Activated naive CD4-positive, alpha-beta T cell treated with anti-CD3 and anti-CD28 coated beads, Interleukin-2, amount 10 ng/mL, durations not matched to agents 7 days and 5 days (primary cell): ENCODE measurements at places on chromosomes 13 and 19.

- DNase-seq: no peak
Observed at GRCh38 chr13:46663206-46664037, 110.5 kb downstream of the LRCH1 start.

DNA sequence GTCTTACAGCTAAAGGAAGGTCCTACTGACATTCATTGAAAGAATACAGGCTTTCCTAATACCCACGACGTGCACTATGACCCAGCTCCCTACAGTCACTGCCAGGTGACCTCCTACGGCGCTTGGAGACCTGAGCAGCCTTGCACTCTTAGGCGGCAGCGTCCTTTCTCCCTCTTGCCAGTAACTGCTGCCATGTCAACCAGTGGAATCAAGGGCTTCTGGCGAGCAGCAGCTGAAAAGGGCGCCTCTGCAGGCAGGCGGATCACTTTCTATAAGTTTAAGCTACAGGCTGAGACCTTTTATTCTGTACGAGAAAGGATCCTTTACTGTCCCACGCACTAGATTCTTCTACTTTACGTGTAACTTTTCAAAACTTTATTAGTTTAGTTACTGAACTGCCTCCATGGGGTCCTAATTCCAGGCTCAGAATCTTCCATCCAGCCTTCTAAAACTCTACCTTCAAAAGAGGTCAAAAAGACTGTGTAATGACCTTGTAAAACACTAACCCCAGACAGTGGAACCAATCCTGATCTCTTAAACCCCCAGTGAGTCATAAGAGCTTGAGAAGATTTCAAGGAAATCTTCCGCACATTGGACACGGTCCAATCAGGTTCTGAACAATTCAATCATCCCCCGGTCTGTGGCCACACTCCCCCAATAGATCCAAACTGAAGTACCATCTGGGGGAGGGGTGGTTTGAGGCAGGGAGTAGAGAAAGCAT lies 1.9 kb downstream of the KCTD12 start:
- peak; percentile 29 for DNase-seq

DNA sequence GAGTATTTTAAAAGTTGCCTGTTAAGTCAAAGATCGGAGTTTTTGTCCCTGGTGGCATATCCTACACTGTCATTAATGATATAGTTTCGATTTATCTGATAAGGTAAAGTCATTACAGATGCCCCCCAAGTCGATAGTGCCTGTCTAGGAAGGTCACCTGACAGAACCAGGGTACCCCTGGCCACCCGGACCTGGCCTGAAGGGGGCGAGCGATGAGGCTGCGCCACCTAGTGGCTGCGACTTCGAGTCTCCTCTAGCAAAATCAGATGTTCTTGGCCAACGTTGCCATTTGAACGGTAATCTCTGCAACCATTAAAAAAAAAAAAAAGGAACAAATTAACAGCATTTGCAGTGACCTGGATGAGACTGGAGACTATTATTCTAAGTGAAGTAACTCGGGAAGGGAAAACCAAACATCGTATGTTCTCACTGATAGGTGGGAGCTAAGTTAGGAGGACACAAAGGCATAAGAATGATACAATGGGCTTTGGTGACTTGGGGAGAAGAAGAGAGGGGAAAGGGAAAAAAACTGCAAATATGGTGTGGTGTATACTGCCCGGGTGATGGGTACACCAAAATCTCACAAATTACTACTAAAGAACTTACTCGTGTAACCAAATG lies 565.1 kb downstream of the LIG4 start:
- DNase-seq: peak; percentile 38

GRCh38 chr19:48512504-48513288 lies 1.1 kb upstream of the LMTK3 start:
- no peak for DNase-seq

DNA sequence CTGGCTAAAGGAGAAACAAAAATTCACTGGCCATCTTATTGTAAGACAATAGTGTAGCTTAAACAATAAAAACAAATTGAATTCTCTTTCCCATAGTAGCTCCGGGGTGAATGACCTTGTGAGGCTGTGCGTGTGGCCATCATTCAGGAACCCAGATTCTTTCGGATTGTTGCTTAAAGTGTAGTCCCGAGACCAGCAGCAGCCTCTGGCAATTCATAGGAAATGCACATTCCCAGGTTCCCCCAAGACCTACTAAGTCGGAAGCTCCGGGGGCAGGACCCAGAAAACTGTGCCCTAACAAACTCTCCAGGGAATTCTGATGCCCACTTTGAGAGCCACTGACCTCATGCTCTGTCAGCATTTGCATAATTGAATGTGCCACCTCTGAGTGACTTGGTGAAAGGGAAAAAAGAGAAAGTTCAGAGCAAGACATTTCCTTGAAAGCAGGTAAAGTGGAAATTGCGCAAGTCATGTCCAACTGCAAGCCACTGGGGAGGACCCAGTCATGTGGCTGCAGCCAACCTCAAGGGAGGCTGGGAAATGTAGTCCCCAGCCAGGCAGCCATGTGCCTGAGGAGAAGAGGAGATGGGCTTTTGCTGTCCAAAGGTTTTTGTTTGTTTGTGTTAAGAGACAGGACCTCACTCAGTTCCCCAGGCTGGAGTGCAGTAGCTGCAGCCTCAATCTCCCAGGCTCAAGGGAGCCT lies 50.7 kb upstream of the PNMA8B start:
- DNase-seq: peak; percentile 52

DNA sequence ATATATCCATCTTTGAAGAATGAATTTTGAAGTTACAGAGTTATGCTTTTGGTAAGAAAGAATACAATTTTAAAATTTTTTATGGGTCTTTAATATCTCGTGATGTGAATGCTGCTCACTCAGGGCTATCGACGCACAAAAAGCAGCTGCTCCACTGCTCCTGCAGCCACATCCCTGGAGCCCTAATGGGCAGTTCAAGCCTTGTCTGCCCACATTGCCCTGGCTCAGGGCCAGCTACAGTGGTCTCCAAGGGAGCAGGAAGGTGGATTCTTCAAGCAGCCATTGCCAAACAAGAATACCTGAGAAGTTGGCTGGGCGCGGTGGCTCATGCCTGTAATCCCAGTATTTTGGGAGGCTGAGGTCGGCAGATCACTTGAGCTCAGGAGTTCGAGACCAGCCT lies 85.8 kb downstream of the IPO5 start:
- DNase-seq: no peak

DNA sequence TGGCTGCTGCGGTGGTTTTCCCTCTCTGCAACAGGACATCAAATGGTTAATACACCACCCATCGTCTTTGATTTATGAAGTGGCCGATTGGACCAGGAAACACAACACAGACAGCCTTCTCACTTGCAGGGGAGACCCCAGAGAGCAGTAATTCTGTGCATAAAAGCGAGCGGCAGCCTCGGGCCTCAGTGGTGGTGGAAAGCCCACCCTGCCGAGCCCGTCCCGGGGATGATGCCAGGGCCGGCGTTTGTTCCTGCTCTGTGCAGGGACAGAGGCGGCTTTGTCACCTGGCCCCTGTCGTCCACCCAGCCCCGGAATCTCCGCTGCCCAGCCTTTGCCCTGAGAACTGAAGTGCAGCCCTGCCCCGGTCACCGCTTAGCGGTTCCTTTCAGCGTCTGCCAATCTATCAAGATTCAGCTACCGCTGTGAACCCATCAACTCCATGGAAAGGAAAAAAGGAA lies 184.4 kb downstream of the TSHZ3 start:
- DNase-seq: no peak

DNA sequence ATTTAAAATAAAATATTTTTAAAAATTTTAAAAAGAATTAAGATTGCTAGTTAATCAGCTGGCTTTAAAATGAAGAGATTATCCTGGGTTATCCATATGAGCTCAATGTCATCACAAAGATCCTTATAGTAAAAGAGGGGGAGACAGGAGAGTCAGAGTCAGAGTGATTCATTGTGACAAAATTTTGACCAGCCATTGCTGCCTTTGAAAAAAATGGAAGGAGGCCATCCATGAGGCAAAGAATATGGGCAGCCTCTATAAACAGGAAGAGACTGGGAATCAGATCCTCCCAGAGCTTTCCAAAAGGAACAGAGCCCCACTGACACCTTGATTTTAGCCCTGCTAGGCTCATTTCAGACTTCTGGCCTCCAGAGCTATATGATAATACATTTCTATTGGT lies 9.3 kb upstream of the RUBCNL start:
- no peak for DNase-seq

GRCh38 chr19:42023121-42023942 lies 29.3 kb upstream of the ATP1A3 start:
- DNase-seq: peak; percentile 38

DNA sequence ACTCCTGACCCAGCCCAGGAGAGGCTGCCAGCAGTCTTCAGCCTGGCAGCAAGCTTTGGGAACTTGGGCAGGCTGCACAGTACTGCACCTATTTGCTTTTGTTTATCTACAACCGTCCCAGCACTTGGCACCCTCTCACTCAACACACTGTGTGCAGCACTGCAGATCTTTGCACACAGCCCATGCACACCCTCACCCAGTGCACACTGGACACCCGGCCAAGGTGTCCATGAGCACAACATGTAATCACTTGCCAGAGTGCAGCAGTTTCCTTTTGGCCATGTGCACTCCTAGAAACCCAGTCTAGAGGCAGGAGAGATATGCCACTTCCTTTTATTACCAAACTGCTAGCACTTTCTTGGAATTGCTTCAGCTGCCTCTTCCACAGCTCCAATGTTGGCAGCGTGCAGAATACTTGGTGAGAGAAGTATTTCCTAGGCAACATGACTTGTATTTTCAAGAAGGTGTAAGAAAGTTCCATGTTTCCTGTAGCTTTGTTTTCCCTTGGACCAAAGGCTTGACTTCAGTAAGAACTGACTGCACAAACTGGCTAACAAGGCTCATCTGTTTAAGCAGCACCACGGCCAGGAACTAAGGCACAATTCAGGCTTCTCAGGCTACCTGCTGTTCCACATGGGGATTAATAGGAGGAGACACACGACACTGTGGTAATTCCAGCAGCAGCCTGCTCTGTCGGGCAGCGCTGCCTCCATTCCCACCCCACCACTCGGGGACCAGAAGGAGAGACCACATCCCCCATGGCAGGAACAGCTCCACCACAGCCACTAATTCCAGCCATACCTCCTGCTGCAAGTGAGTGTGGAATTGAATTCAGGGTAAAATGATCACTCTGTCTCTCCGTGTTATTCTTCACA lies 15.3 kb downstream of the ATP7B start:
- no peak for DNase-seq

DNA sequence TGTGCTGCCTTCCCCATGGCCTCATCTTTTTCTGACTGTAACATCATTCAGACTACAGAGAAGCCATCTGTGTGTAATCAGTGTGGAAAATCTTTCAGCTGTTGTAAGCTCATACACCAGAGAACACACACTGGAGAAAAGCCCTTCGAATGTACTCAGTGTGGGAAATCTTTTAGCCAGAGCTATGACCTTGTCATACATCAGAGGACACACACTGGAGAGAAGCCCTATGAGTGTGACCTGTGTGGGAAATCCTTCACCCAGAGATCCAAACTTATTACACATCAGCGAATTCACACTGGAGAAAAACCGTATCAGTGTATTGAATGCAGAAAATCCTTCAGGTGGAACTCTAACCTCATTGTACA lies 17.2 kb upstream of the ZNF8 start:
- no peak for DNase-seq

DNA sequence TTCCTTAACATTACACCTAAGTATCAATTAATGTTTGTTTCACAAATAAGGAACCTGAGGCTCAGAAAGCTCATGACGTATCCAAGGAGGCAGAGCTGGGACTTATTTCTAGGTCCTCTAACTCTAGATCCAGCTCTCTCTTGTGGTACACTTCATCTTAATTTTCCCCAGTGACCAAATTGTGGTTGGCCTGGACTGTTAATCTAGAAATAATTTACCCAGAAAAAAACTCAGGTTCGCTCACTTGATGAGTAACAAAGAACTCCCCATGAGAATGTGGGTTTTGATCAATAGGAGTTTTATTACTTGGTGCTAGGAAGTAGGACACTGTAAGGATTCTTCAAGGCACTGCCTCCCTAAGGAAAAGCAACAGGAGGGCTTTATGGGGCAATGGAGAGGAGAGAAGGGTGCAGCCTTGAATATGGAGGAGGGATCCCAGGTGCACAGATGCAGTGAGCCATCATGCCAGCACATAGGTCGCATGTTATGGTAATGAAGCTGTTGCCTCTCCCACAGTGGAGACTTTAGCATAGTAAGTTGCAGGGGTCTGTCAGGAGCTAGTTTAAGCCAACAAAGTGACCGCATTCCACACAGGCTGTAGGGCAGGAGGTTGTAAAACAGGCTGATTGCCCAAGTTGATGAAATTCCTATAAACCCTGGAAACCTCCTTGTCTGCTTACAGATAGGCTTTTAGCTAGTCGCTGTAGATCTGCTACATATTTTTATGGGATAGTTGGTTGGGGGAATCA lies 14.7 kb downstream of the RAP2A start:
- DNase-seq: no peak

DNA sequence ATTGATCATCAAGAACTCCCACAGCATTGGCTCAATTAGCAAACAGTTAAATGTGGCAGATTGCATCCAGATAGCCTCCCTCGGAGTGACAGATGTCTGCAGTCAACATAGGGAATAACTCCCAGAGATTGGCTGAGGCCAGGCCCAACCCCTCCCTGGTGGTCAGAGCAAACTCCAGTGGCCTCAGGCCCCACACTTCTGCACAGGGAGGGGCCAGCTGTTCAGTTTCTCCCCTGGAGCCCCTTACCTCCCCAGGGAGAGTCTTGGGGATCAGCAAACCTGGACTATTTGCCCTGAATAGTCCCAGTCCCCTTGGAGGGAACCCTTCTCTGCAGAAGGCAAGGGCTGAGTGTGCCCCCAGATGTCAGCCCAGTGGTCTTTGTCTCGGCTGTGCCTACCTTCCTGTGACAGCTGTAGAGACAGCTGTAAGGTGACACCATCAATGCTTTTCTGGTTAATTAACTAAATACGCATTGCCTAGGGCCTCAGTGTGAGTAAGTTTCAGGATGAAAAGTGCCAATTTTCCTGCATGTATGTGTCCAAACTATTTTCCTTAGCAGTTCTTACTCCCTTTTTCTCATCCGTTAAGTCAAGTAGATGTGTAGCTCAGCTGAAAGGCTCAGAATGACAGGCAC lies 102.7 kb upstream of the UQCRFS1 start:
- DNase-seq: no peak

- DNase-seq: no peak
Observed at GRCh38 chr19:19900139-19900728, 512 bp upstream of the ZNF93 start.

GRCh38 chr13:111389621-111390521 lies 69.4 kb downstream of the TEX29 start:
- DNase-seq: no peak

- DNase-seq: no peak
Observed at GRCh38 chr19:12821761-12822160, 12.6 kb downstream of the RTBDN start.
